ENCODE measurements at places on chromosomes 3 and 15. TPM values are rescaled to one million over a fixed set of nuclear protein-coding genes. Genes with fewer than 3 reads are reported as not detected.

Gene SEMA3B
- total RNA-seq, result 59.5 TPM

DNA sequence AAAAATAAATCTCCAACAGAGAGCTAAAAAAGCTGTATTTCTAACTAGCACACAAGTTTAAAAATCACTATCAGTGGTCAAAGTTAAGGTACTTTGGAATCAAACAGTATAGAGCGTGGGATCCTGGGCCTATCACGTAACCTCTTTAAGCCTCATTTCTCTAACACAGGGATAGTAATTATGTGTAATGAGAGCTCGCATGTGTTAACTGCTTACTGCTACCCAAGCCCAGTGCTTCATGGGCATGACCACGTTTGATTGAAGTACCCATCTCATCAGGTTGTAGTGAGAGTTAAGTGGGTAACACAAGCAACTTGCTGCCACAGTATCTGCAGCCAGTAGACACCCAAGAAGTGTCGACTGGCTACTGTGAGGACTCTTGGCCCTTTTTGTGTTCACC, 28.2 kb upstream of the NOX5 start:
- no peak for DNase-seq

Gene MUC4
- total RNA-seq, result 187 TPM

GRCh38 chr3:67605377-67605776, 49.0 kb downstream of the SUCLG2 start:
- DNase-seq, result no peak

GRCh38 chr3:72376956-72377710, 471.1 kb downstream of the SHQ1 start:
- no peak for DNase-seq

Gene CD86
- total RNA-seq, result 4.6 TPM

DNA sequence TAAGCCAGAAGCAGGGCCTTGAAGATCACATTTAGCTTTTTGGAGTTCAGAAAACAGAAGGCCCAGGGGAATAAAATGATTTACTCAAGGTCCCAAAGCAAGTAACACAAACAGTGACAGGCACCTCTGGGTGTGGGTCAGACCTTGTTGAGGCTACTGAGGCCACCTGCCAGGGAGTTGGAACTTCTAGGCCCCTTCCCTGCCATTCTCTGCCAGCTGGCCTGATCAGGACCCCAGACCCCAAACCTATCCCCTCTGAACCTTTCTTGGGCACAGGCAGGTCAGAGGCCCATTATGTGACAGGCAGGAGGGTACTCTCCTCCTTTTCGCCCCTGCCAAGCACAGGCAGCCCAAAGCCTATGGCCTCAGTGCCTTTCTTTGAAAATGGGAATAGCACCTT, 49.4 kb upstream of the ATP2B2 start:
- DNase-seq, result no peak
